Putamen (tissue), 1 donor: ENCODE measurements at places on chromosomes 11 and 22.

- no peak for DNase-seq
Observed at GRCh38 chr11:126800009-126800408, 200.6 kb downstream of the KIRREL3 start.

GRCh38 chr11:121478895-121479697 lies 26.3 kb upstream of the SORL1-AS1 start:
- no peak for DNase-seq

DNA sequence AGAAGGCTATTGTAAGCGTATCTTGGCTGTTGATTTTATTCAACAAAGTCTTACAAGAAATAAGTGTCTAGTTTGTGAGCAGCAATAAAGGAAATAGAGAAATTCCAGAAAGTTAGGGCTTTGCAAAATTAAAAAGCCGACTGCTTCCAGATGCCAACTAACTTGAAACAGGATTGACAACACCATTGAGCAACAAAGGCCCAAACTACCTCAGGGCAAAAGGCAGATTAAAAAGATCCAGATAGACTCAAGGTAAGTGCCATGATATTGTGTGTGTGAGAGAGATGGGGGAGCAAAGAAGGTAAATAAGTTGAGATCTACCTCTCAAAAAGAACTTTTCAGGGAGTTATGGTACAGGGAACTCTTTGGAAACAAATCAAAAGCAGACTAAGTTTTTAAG lies 49.1 kb downstream of the PARVG start:
- DNase-seq, result no peak

GRCh38 chr11:132142121-132142520 lies 771.7 kb downstream of the NTM start:
- no peak for DNase-seq

DNA sequence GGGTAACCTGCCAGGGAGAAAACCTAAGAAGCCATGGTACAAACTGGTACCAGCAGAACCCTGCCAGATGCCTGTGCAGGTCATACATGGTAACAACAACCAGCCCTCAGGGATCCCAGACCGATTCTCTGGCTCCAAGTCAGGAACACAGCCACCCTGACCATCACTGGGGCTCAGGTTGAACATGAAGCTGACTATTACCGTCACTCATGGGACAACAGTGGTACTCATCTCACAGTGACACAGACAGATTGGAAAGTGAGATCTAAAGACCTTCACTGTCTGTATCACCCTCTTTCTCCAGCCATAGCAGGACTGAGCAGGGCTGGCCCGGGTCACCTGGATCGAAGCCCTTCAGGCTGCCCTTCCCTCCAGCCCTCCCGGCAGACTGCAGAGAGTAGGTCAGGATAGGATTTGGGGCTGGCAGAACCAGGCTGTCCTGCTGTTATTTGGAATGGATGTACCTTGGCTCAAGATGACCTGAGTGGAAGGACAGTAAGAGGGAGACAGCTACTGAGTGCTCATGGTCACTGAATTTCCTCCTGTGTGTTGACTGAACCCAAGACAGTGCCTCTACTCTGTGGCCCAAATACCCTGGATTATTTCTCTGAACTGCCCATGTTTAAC lies 94.7 kb downstream of the GGTLC2 start:
- no peak for DNase-seq

GRCh38 chr11:13283636-13284035 lies 6.0 kb downstream of the BMAL1 start:
- DNase-seq, result no peak

DNA sequence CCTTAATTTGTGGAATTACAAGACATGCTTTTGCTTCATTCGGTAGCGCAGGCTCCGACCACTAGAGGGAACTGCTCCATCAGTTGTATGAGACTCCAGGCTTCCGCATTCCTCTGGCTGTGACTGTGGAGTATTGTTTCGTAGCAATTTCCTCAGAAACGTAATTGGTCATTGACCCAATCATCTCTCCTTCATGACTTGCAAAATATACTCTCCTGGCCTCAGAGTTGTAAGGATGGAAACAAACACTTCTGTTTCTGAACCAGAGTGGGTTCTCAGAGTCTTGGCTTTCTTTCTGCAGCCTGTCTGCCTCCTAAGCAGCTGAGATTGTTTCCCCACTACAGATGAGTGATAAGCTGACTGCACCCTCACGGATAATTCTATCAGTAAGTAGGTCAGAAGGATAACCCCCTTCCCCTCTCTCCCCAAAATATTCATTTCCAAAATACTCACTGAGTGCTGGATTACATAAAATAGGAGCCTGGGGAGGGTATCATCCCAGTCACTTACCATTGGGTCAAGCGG lies 146.8 kb upstream of the ZC3H12C start:
- peak; percentile 91 for DNase-seq

GRCh38 chr22:35995348-35995747 lies 33.3 kb downstream of the RBFOX2 start:
- no peak for DNase-seq
